GM23248 (cell line): ENCODE measurements at places on chromosomes 6 and 20.
A peak's percentile ranks its signal among the peaks of the same experiment; 100 is the strongest.

- DNase-seq: peak; percentile 28
Observed at GRCh38 chr20:24017458-24017755, 28.8 kb upstream of the GGTLC1 start.

GRCh38 chr6:92132457-92132856 is 1286.9 kb downstream of the EPHA7 start:
- DNase-seq: no peak

DNA sequence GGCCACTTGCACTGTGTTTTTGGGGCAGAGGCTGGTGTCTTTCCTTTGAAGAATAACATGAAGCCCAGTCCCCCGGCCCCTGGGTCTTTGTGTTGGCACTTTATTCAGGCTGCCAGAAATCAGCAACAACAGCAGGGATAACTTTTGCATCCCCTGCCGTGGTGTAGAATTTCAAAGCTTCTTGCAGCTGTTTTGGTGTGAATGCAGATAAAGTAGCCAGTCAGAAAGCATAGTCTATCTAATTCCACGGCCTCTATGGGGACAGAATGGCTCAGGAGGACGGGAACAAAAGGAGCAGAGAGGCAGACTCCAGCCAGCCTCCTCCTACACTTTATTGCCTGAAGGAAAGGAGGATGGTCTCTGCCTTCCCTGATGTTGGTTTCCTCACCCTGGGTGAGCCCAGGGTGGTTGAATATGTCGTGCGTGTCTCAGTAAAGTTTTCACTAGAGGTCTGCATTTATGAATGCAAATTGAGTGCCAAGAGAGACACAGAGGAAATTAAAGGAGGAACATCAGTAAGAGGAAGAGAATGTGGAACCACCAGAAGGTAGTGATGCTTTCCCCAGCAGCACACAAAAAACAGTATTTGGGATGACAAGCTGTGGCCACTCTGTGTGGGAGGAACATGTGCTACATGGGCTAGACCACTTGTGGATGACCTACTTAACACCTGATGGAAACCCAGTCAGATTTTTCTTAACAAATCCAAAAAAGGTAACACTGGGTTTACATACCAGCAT is 125.9 kb upstream of the TRAF3IP2 start:
- DNase-seq: no peak

GRCh38 chr20:46740214-46740609 is 30.8 kb downstream of the SLC2A10 start:
- no peak for DNase-seq

DNA sequence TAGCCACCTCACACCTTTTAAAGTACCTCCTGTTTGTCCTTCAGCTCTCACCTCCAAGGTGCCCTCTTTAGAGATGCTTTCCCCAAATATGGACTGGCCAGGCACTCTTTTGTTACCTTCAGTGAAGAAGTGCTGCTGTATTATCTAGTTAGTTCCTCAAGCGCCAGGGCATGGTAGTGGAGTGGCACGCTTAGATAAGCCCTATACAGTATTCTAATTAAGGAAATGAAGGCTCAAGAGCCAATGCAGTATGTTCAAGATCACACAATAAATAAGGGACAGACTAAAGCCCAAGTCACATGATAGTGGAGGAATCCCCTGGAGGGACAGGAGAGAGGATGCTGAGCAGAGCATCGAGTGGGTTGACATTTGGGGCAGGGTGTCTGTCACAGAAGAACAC is 28.5 kb upstream of the GFOD1 start:
- DNase-seq: no peak

GRCh38 chr6:42211726-42212125 is 5.9 kb downstream of the MRPS10 start:
- no peak for DNase-seq

- DNase-seq: no peak
Observed at GRCh38 chr6:89727501-89727900, 89.0 kb upstream of the LYRM2 start.

DNA sequence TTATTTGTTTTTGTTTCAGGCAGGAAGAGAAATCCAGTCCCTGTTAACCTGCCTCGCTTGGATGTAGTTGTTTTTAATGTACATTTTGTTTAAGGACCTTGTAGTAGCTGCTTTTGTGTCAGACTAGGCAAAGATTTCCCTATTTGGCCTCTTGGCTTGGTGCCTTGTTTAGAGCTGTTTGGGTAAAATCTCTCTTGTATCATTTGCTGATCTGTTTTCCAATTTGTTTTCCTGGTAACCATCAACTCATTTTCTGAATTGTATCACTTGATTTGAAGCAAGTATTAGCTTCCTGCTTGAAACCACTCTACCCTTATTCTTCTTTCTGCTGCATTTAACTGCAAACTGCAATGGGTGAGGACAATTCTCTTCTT is 160.7 kb downstream of the ZFAND3 start:
- no peak for DNase-seq

GRCh38 chr20:48626938-48627736 is 200.7 kb downstream of the PREX1 start:
- no peak for DNase-seq

DNA sequence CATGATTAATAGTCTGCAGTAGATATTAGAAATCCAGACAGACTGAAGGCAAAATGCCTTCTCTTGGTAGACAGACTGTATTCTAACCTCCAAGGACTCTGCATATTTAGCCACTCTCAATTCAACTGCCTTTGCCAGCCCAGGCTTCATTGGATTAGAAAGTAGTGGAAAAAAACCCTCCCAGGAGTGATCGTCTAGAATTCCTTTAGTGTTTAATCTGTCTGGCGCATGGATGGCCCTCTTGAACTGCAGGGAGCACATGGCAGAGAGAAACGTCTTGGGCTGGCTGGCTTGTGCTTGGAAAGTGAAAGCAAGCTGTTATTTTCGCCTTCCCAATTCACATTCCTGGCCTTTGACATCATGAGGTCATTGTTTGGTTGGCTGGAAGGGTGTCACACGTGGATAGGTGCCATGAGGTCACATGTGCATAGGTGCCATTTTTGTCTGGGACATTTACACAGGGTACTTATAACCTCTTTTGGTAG is 30.9 kb upstream of the NEDD9 start:
- DNase-seq: peak; percentile 81

DNA sequence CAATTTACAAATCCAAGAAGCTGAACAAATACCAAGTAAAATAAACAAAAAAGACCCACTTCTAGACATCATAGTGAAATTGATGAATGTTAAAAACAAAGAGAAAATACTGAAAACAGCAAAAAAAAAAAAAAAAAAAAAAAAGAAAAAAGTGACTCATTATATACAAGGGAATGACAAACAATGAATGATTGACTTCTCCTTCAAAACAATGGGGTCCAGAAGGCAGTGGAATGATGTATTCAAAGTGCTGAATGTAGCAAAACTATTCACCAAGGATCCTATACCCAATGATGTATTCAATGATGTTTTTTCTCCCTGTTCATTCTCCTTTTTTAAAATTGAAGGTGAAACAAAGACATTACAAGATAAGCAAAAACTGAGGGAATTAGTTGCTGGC is 650.0 kb downstream of the UTRN start:
- no peak for DNase-seq

DNA sequence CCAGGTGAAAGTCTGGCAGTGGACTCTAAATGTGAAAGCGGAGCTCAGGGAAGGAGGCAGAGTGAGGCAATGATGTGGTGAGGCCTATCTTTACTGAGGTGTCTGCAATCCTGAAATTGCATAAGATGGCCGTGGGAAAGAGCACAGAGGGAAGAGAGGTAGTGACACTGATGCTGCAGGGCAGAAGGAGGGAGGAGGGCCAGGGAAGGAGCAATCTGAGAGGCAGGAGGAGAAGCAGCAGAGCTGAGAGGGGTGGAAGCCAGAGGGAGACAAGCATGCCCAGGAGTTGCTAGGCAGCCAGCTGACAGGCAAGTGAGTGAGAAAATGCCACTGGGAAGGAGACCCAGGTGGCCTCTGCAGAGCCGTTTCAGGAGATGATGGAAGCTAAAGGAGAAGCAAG is 97.4 kb upstream of the CNR1 start:
- no peak for DNase-seq
